Adipocyte (in vitro differentiated cells): ENCODE measurements at places on chromosomes 3 and 15.
A peak's percentile ranks its signal among the peaks of the same experiment; 100 is the strongest.

DNA sequence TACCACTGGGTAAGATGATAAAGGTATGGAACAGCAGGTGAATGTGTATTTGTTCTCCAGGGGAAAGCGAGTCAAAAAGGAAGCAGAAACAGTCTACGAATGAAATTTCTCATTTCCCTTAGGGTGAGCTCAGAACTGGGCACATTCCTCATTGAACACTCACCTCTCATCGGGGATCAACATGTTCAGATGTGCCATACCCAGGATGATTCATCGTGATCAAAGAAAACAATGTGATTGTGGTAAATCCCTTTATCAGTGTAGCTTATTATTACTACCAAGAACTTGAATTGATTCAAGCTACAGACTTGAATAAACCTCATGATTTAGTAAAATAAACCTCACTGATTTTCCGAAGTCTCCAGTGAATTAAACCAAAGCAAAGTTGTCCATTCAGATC lies 72.1 kb downstream of the GJD2 start:
- no peak for DNase-seq

- peak; percentile 70 for DNase-seq
Measured at GRCh38 chr3:37197810-37198371, 23.5 kb upstream of the LRRFIP2 start.

- no peak for DNase-seq
Measured at GRCh38 chr15:74907163-74907870, 666 bp upstream of the FAM219B start.

DNA sequence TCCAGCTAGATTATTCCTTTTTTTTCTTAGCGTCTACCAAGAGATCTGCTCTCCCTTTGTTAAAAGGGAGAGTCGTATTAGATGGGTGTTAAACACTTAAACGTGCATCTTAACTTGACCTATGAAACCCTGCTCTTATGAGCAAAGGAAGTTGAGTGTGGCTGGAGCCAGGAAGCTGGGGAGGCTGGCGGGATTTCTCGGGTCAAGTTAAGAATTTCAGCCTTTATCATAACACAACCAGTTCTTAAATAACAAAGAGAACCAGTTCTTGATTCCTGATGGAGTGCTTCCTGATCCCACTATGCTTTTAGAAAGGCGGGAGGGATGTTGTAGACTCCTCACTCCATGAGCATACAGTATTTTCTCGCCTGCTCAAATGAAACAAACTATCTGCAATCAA lies 215.1 kb downstream of the ITPR1 start:
- DNase-seq, result no peak

- DNase-seq, result peak; percentile 90
Measured at GRCh38 chr15:98873441-98874218, 134.0 kb downstream of the PGPEP1L start.

- DNase-seq, result no peak
Measured at GRCh38 chr3:83248454-83248853, 1487.0 kb upstream of the GBE1 start.
